ENCODE measurements at places on chromosomes 12 and 14.

- DNase-seq: no peak
These were observed 96.2 kb downstream of the DUSP6 start for GRCh38 chr12:89256060-89256459.

- no peak for DNase-seq
These were observed 89.4 kb upstream of the GRIP1 start for GRCh38 chr12:66768293-66768692.

DNA sequence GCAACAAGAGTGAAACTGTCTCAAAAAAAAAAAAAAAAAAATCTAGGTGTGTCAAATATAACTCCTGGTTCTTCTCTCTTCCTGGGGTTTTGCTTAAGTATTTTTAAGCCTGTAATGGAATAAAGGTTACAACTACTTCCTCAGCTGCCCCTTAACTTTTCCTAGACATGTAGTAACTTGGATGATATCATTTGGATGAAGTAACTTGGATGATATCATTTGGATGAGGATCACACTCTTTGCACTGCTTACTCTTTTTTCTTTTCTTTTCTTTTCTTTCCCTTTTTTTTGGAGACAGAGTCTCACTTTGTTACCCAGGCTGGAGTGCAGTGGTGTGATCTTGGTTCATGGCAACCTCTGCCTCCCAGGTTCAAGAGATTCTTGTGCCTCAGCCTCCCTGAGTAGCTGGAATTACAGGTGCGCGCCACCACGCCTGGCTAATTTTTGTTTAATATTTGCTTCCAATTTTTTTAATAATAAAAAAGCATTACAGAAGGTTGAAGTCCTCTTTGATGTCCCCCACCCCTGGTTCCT is 775 bp upstream of the FAM186A start:
- DNase-seq: no peak

DNA sequence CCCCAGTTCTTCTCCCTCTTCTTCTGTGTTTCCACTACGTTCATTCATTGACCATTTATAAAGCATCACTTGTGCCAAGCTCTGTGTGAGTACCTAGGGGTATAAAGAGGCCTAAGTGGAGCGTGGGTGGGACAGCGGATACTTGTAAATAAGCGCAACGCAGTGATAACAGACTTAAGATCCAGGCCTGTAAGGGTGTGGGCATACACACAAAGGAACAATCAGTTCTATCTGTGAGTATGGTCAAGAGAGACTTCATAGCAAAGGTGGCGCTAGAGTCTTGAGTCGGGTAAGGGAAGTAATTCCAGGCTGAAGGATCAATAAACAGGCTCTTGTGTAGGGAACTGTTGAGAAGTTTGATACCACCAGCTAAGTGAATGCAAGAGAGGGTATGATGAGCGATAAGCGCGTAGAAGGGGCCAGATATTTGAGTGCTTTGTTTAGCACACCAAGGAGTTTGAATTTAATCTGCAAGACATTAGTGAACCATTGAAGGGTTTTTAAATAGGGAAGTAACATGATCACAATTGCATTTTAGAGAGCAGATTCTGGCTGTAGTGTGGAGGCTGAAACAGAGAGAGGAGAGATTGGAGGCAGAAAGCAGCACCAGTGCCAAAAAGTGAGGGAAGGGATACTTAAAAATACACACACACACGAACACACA is 1.0 kb upstream of the GXYLT1 start:
- peak; percentile 28 for DNase-seq

- DNase-seq: no peak
These were observed 42.5 kb downstream of the PRIMA1 start for GRCh38 chr14:93745603-93746273.

GRCh38 chr12:127810041-127810440 is 456.9 kb upstream of the TMEM132C start:
- DNase-seq: no peak

GRCh38 chr12:66197495-66197921 is 8.5 kb downstream of the IRAK3 start:
- DNase-seq: no peak

DNA sequence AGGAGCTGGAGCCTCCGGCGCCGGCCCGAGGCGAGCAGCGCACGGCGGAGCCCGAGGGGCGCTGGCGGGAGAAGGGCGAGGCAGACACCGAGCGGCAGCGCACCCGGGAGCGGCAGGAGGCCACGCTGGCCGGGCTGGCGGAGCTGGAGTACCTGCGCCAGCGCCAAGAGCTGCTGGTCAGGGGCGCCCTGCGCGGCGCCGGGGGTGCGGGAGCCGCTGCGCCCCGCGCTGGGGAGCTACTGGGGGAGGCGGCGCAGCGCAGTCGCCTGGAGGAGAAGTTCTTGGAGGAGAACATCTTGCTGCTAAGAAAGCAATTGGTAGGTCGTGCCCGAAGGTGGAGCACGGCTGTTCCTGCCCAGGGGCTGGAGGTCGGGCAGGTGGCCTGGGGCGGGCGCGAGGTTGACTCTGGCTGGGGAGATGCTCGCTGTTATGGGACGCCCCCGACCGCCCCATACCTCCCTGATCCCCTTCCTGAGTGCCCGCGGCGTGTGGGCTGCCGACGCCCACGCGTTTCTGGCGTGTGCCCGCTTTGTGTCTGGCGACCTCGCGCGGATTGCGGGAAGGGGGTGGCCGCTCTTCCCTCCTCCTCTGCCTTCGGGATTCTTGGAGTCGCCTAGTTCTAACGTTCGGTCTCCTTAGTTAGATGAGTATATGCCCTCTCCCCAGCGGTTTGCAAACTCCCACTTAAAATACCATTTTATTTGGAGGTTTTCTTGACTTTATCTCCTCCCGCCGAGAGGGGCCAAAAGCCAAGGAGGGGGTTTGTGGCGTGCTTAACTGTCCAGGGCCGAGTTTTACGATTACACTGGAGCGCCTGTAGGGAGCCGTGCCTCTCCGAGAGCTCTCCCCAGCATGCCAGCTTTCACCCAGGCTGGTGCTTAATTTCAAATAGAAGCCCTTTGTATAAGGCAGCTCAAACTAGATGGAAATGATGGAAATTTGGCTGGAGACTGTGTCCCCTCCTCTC is 752 bp downstream of the DACT1 start:
- DNase-seq: peak; percentile 82

DNA sequence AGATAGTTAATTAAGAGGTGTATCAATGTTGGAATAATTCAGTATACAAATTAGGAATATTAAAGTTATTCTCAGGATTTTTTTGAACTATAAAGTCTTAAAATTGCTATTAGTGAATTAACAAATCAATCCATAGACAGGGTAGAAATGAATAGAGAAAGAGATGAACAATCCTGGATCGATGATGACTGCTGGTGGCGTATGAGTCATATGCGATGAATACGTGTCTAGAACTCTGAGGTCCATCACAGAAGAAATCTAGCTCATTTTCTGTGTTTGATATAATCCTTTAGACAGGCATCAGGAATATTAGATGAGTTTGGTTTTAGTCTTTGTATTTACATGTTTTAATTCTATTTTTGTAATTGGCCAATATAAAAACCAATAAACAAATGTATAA is 85.4 kb upstream of the RTL1 start:
- DNase-seq: no peak

DNA sequence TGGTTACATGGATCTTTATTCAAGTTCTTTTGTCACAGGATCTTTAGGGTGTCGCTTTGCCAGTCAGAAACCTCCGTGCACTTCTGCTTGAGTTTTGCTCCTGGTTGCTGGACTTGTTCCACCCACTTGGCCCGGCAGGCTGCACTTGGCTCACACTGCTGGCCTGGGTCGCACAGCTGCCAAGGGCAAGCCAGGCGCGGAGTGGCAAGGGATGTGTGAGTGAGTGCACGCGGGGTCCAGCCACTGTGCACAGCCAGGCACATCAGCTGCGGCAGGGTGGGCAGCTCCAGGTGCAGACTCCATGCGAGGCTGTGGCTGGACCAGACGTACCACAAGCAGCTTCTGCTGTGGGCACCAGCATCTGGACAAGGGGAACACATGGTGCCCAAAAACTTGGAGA is 76.6 kb downstream of the DERA start:
- DNase-seq: no peak

DNA sequence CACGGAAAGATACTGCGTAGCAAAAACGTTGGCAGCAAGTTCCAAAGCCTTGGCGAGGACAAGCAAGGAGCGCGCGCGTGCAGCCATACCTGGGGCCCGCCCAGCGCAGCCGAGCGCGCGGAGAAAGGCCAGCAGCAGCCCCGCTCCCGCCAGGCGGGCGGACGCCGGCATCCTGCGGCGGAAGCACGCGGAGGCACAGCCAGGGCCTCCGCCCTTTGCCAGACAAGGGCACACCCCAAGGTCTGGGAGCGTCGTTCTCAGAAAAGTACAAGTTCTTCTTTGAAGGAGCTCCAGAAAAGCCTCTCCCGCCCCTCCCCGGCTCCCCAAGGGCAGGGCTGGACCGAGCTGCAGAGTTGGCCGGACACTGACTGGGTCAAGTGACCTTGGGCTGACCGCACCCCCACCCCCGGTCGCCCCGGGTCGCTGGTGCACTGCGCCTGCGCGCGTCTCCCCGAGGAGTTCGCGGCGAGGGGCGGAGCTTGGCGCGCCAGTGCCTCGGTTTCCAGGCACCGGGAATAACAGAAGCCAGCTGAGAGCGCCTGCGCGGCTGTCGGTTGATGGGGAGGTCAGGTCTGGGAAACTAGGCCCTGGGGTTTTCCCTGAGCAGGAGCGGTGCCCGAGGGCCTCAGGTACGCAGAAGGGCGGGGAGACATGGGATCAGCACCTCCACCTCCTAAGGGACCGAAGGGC is at the start of gene ZC2HC1C:
Gene ZC2HC1C (plus strand): TSS at position 521 of the 690 bp plus-strand sequence. CDS start 933 bp downstream, outside the sequence.
- peak; percentile 97 for DNase-seq

- DNase-seq: no peak
These were observed 59.0 kb upstream of the ARID2 start for GRCh38 chr12:45670346-45671065.

GRCh38 chr14:104184506-104184905 is 46.1 kb downstream of the KIF26A start:
- no peak for DNase-seq

DNA sequence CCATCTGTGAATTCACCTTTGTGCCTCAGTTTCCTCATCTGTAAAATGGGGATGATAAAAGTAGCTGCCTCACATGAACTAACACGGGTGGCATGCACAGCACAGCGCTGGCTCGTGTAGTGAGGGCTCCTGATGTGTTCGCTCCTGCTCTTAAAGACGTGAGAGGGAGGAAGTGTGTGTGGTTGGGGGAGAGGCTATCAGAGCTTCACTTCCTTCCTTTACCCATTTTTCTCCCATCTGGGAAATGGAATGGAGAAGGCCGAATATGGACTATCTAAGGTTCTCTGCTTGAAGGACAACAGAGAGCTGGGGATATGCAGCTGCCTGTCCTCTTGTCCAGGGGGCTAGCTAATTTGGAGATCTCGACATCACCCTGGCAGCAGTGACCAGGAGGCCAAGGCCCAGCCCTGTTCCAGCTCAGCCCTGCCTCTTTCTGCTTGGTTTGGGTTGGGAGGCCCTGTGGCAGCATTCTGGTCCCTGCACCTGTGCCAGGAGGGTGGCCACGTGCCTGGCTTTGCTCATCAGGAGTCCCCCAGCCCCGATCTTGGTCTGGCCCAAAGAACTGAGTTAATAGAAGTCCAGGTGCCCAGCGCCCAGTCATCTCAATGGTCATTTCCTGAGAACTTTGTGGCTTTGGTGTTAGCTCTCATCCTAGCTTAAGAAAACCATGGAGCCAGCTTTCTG is 44.5 kb upstream of the ESRRB start:
- no peak for DNase-seq

- no peak for DNase-seq
These were observed 58.6 kb downstream of the ZFC3H1 start for GRCh38 chr12:71605039-71605438.

GRCh38 chr12:88258396-88258795 is 116.3 kb downstream of the TMTC3 start:
- DNase-seq: no peak

DNA sequence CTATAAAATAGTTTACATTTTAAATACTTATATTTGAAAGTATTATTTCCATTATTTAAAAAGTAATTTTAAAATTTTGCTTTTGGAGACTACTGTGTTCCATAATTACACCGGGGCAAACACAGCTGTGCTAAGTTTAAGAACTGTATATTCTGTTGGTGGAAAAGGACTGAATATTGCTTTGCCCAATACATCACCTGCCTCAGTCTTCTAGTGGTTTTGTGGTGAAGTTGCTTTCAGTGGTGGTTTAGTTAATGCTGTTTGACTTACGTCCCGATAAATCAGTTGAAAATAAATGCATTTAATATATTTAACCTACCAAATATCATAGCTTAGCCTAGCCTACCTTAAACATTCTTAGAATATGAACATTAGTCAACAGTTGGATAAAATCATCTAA is 23.4 kb downstream of the FBXO34 start:
- no peak for DNase-seq

DNA sequence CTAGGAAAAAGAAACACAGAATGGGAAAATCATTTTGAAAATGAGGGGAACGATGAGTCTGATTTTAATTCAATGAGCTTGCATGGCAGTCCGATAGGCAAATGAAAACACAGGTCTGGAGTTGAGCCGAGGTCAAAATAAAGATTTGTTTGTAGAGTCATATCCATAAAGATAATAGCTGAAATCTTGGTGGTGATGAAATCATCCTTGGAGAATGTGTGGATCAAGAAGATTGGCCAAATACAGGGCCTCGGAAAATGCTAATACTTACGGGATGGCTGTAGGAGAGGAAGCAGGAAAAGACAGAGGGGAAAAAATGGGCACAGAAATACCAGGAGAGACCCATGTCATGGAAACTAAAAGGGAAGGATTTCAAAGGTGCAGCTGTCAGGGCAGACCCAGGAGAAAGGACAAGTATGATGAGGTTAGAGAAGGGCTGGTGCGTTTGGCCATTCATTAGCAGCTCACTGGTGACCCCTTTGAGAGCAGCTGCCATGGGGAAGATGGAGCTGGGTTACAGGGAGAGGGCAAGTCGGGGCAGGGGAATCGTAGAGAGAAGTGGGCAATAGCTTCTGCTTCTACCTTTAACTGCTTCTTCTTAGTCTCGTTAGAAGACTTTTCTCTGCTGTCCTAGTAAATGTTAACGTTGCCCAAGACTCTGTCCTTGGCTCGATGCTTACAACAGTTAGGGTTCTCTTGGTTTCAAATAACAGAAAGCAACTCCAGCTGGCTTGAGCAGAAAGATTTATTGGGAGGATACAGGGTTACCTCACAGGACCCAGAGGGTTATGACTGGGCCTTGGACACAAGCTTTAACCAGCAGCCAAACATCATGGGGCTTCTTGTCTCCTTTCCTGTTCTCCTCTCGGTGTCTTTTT is 161.8 kb downstream of the EFCAB11 start:
- no peak for DNase-seq
